ENCODE measurements at places on chromosomes 11 and 22.

DNA sequence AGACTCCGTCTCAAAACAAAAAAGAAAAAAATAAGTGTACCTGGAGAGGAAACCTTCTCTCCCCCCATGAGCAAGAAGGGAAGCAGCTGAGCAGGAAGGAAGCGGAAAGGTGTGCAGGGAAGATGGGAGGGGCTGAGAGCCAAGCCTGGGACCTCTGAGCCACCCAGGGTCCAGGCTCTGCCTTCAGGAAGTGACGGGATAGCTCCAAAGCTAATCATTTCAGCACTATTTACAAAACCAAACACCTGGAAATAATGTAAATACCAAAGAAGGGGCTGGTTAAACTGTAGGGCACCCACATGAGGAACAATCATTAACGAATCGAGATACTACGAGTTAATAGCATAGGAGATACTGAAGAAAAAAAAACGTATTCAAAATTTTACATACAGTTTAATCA, 27.9 kb downstream of the ARRB1 start:
- DNase-seq = no peak

DNA sequence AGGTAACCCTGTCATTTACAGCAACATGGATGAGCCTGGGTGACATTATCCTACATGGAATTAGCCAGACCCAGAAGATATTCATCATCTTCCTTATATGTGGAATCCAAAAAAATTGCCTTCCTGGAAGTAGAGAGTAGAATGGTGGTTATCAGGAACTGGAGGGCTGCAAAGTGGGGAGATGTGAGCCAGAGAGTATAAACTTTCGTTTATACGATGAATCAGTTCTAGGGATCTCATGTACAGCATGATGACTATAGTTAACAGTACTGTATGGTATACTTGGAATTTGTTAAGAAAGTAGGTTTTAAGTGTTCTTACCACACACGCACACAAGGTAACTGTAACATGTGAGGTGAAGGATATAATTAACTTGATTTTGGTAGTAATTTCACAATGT, 79.1 kb downstream of the TBC1D22A start:
- no peak for DNase-seq

DNA sequence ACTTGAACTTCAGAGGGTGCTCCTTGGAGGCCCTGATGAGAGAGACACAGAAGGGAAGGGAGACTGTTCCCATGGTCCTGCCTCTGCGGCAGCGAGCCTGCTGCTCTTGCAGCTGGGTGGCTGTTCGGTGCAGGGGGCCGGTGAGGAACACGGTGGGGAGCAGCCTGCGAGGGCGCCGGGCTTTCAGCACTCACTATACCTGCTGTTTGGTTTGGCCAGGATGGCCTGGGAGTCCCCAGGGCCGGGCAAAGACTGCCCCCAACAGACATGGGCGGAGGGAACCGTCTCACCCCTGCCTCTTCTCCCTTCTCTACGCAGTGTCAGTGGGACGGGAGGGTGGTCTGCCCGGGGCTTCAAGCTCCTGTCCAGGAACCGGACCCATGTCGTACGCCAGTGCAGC, 58.0 kb upstream of the PRODH start:
- no peak for DNase-seq

GRCh38 chr11:96259134-96259830, 83.7 kb downstream of the MAML2 start:
- no peak for DNase-seq

DNA sequence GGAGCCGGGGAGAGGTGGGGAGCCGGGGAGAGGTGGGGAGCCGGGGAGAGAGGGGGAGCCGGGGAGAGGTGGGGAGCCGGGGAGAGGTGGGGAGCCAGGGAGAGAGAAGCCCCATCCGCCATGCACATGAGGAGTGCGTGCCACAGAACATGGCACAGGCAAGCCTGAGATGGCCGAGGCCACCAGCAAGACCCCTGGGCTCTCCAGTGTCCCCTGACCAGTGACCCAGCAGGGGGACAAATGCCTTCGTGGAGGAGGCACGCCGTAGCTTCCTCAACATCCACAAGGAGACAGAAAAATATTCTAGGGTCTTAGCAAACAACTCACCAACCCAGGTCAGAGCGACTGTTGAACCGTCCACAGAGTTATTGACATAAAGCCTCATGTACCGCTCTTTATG, 618.8 kb downstream of the TBC1D22A start:
- DNase-seq = peak; percentile 4

- DNase-seq = no peak
Observed at GRCh38 chr11:6587360-6587953, 16.0 kb downstream of the RRP8 start.

GRCh38 chr11:10823152-10823579, 14.4 kb upstream of the EIF4G2 start:
- DNase-seq = no peak

GRCh38 chr11:88064097-88064705, 111.0 kb downstream of the RAB38 start:
- DNase-seq = no peak

GRCh38 chr22:20786536-20786979, 12.6 kb downstream of the SERPIND1 start:
- no peak for DNase-seq

DNA sequence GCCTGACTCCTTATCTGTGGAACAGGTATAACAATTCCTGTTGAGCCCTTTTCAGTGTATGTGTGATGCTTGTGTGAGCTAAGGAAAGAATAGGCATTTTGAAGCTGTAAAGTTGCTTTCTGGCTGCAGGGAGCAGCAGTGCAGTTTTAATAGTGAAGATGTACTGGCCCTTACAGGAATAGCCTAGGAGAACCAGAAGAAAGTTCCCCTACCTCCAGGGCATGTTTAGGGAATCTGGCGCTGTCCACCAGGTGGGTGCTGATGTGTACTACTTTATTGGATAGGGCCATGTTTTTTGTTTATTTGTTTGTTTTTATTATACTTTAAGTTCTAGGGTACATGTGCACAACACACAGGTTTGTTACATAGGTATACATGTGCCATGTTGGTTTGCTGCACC, 11.5 kb downstream of the BMAL1 start:
- DNase-seq = no peak

DNA sequence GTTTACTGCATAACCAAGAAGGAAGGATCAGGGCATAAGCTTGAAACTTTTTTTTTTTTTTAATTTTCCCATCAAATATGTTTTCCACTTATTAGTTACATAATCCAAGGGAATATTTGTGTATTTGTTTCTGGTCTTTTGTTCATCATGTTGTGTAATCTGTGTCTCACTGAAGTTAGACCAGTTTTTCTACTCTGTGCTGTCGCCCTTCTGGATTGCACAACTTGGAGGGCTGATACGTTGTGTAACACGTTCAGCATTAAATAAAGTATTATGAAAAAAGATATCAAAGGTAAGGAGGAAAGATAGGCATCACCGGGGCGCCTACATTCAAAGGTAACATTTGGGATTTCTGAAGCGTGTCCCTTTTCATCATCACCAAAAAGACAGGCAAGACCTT, 3.3 kb upstream of the E2F8 start:
- DNase-seq = no peak

DNA sequence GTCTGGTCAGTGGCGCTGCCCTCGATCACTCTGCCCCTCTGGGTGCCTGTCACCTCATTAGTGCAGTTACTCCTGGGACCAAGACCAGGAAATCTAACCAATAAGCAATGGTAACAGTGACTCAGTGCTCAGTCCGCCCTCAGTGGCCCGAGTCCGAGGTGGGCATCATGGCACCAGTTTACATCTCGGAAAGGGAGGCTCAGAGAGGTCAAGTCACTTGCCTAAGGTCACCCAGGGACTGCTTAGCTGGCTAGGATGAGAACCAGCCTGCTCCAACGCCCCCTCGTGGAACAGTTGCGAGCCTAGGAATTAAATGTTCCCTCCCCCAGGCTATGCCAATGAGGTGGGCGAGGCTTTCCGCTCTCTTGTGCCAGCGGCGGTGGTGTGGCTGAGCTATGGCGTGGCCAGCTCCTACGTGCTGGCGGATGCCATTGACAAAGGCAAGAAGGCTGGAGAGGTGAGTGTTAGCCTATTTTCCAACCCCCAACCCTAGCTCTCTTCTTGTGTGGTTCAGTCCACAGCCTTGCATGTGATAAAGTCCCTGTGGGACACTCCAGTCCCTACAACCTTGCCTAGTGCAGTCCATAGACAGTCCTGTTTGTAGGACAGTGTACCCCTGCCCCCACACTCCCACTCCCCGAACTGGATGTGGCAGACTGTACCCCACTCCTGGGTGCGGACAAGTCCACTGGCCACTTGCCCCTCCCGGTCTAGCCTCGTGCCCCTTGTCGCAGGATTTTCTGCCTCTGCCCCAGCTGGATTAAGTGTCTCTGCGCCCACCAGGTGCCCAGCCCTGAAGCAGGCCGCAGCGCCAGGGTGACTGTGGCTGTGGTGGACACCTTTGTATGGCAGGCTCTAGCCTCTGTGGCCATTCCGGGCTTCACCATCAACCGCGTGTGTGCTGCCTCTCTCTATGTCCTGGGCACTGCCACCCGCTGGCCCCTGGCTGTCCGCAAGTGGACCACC, 1.1 kb downstream of the MTFP1 start:
- DNase-seq = peak; percentile 87

DNA sequence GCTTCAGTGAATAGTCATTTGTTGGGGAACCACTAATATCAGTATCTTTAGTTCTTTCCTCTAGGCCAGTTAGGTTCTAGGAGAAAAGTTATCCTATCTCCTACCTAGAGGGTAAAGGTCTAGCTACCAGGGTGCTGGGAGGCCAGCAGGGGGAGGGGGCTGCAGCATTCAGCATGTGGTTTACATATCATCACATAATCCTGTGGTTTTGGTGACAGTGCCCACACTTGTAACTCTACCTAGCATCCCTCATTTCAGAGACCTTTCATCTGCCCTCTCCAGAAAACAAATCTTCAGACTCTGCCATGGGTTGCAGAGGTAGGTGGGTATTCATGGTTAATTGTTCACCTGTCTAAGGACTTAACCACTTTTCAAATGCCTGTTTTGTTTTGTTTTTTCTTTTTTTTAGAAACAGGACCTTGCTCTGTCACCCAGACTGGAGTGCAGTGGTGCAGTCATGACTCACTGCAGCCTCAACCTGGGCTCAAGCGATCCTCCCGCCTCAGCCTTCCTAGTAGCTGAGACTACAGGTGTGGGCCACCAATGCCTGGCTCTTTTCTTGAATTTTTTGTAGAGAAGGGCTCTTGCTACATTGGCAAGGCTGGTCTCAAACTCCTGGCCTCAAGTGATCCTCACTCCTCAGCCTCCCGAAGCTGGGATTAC, 146.8 kb downstream of the ENTHD1 start:
- no peak for DNase-seq

DNA sequence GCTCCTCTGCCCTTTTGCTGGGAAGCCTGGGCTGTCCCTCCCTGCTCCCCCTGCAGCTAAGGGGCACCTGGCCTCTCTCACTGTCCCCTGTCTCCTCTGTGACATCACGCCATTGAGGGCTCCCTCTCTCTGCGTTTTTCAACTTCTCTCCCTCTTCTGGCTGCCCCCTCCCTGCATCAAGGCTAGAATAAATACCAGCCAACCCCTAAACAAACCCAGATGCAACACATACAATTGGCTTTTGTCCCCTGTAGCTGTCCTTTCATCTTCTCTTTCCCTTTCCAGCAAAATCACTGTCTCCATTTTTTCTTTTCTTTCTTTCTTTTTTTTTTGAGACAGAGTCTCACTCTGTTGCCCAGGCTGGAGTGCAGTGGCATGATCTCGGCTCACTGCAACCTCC, 3.3 kb upstream of the MIEF1 start:
- no peak for DNase-seq

DNA sequence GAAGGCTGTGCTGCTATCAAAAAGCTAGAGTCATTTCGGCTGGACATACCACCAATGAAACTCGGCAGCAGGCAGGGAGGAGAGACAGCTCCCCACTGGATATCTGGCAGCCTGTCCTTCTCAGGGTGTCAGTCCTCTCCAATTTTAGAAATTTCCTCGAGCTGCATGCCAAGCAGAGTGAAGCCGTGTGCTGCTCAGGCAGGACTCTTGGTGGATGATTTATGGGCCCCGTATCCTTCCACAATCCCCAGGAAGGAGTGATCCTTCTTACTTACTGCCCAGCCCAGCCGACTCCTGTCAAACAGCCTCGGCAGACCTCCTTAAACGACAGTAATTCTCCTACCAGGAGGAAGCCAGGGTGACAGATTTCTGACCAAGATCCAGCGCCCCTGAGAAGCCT, 410.4 kb downstream of the TENM4 start:
- DNase-seq = no peak

- DNase-seq = no peak
Observed at GRCh38 chr22:32650553-32651345, 150.8 kb upstream of the TIMP3 start.

DNA sequence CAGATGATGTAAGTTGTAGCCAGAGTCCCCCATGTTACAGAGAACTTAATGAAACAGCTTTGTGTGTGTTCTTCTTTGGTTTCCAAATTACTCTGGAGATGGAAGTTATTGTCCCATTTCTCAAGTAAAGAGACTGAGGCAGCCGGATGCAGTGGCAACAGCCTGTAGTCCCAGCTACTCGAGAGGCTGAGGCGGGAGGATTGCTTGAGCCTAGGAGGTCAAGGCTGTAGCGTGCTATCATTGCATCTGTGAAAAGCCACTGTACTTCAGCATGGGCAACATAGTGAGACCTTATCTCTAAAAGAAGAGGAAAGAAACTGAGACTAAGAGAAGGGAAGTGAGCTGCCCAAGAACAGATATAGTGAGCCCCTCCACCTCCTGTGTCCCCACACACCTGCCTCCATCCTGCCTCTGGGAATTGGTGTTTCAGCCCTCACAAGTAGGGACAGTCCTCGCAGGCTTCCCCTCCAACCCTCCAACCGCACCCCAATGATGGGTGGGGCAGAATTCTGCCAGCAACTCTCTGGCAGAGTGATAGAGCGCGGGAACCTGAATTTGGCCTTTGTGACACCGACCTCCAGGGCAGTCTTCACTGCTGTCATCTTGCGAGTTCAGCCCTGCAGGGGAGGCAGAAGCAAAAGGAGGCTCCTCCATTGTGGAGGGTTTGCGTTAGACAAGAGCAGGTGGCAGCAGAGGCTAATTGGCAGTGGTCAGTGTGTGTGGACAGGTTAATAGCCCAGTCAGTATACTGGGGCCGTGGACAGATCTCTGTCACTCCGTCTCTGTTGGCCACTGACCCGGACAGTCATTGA, 1.6 kb downstream of the PDXP start:
- DNase-seq = no peak

- no peak for DNase-seq
Observed at GRCh38 chr11:16169541-16169940, 186.8 kb downstream of the SOX6 start.
